Activated T-helper 9 cell treated with anti-CD3 and anti-CD28 coated beads, Interleukin-2, amount 50 U/mL, for 16 hours (primary cell): ENCODE measurements at places on chromosomes 3 and 15.

DNA sequence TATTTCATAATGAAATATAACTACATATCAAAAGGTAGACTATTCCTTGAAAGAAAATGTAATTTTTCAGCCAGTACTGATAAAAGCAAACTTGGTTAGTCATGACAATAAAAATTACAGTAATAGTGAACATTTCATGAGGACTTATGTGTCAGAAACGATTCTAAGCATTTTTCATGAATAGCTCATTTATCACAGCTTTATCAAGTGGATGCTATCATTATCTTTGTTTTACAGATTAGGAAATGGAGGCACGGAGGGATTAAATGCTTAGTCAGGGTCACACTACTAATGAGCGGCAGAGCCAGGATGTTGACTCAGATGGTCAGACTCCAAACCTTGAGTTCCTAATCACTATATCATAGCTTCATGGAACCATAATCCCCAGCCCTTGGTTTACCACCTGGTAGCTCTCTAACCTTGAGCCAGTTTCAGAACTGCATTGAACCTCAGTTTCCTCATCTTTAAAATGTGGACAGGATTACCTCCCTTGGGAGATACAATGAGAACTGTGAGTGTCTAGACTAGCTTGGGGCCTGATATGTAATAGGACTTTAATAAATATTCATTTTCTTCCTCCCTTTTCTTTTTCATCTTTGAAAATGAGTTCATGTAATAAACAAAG, 85.4 kb downstream of the TNIK start:
- no peak for DNase-seq

GRCh38 chr15:89777073-89777751, 1.1 kb downstream of the MESP2 start:
- DNase-seq: no peak

- DNase-seq: no peak
These were observed 315.1 kb upstream of the CBLB start for GRCh38 chr3:106183762-106184391.

GRCh38 chr15:58544756-58545155, 113.0 kb downstream of the LIPC start:
- no peak for DNase-seq

DNA sequence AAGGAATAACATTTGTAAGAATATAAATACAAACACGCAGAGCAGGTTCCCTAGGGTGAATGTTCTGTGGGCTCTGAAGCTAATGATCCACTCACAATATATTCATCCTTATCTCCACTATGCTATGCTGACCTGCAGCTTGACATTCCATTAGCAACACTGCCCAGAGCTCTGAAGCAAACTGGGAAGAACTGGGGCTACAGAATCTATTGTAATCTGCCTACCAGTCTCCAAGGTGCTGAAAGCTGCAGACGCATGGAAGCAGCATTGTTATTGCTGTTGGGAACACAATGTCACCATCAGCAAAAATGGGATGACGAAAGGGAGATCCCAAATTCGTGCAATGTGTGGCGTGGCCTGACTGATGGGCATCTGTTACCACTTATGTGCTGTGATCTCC, 316.7 kb upstream of the RORA start:
- DNase-seq: no peak

- no peak for DNase-seq
These were observed 190.1 kb downstream of the ZIC4 start for GRCh38 chr3:147216143-147216673.

DNA sequence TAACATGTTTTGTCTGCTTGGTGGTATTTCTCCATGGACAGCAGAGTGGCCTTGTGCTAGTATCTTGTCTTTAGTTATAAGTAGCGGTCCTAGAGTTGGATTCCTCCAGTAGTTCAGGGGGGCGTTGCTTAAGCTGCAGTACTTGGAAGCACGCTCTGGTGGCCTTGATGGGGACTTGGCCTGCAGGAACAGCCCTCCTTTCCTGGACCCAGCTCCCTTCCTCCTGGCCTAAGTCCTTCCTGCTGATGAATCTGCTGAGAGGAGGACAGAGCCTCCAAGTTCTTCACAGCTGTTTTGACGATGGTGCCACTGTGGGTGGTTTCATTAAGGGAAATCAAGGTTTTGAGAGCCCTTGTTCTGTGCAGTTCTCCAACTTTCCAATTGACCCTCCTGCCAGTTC, 38.6 kb upstream of the SEC22A start:
- no peak for DNase-seq

DNA sequence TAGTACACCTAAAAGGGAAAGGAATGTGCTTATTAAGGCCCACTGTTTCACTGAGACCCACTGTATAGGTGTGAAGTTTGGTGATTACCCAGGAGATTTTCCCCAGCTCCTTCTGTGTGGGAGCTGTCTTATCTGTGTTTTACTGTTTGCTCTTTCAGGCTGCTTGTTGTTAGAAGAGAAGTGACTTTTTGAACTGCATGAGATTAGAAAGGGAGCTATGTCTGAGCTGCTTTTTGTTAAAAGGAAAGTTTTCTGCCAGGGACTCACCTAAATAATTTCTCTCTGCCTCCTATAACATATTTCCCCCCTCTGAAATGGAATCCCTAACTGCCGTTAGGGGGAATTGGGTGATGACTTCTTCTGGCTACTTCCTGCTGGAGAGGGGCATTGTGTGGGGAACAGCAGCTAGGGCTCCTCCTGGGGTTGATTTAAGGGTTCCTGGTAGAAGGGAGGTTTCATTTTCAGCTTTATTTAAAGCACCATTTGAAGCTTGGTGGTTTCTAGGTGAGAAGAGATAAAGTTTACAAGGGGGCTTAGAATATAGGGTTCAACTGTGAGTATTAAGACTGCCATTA, 77.1 kb upstream of the ATP11B start:
- DNase-seq: no peak

DNA sequence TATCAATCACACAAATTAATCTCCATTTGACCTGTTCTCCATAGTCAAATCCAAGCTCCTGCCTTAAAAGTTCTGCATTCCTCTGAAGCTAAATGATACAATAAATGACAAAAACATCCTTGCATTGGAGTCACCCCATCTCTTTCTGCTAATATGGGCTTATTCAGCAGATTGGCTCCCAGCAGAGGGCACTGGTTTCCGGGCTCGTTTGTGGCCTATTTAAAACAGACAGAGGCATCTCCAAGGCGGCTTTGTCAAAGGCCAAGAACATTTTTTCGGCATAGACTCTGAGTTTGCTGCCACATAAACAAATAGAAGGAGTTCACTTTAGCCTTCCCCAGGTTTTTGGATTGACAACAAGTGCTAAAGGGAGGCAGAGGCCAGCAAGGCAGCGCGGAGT, 204.4 kb upstream of the RASGRP1 start:
- no peak for DNase-seq
